ENCODE measurements at places on chromosomes 3 and 15.
A peak's percentile ranks its signal among the peaks of the same experiment; 100 is the strongest.

DNA sequence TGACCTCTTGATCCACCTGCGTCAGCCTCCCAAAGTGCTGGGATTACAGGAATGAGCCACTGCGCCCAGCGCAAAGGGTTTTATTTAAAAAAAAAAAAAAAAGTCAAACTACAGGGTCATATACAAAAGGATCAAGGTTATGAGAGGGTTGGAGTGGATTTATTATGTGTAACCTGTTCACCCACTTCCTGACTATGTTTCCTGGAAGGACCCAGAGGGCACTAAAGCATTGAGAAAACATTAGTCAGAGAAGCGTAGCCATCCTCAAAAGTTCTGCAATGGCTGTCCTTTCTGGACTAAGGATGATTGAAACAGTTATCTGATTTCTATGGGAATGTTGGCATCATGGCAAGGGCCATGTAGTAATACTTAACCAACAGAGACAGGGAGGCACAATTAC is 7.3 kb upstream of the SCAPER start:
- DNase-seq: no peak

DNA sequence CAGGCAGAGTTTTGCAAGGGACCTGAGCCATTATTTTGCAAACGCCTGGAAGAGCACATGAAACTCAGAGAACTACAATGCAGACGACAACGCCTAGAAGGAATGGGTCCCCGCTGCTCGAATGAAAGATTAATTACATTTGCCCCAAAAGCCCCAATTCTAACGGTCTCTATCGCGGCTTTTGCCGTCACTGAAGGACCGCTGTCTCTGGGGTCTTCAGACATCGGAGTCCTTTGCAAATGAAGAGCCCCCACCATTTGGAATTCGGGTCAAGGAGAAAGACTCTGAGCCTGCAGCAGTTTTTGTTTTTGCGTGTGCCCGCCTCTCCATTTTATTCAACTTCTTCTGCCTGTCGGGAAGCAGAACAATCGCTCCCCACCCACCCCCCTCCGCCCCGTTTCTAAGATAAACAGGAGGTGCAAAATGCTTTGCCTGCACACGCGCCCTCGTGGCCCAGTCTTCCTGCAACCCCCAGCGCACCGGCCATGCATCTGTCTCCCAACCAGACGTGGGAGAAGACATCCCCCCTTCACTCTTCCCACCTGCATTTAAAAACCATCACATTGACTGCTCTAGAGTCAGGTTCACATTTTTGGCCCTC is 13.5 kb downstream of the SOX2 start:
- no peak for DNase-seq

- peak; percentile 93 for DNase-seq
Measured at GRCh38 chr3:134364061-134364935, 9.9 kb downstream of the AMOTL2 start.

- DNase-seq: no peak
Measured at GRCh38 chr15:65006876-65007275, 17.2 kb upstream of the SPG21 start.

- DNase-seq: no peak
Measured at GRCh38 chr3:127386490-127386889, 98.6 kb upstream of the PRR20G start.

DNA sequence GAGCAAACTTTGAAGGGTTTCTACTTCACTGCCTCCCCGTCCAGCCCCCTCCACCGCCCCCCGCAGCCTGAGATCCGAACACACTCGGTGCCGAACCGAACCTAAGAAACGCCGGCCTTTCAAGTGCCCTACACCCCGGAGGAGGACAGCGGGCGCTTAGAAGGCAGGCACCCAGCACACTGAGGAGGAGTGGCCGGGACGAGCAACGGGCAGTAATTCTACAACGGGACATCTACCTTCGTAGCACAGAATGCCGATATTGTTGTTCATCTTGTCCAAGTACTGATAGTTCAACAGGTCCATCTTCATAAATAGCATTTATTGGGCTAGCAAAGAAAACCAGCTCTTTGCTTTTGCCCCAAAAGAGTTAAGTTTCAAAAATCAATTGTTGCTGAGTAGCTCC is 513 bp downstream of the VGLL4 start:
- DNase-seq: no peak

GRCh38 chr15:39504808-39505207 is 76.1 kb upstream of the THBS1 start:
- peak; percentile 29 for DNase-seq

GRCh38 chr3:139122221-139122581 is 77.5 kb upstream of the PRR23C start:
- DNase-seq: no peak

GRCh38 chr3:29493109-29493508 is 212.2 kb downstream of the RBMS3 start:
- no peak for DNase-seq

- DNase-seq: no peak
Measured at GRCh38 chr15:91578511-91578910, 275.0 kb upstream of the SLCO3A1 start.

DNA sequence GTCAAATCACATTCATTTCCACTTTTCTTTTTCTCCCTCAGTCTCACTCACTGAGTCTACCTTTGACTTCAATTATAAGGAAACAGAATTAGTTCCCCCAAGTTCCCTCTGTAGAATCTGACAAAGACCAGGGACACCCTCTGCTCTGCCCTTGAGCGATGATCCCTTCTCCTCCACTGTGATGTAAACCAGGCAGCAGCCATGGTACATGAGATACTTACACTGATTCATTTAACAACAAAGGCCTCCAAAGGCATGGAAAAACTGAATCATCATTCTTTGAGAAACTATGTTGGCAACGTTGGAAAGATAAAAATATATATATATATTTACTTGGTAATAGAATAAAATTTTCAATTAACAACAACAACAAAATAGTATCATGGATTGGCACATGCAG is 84.1 kb downstream of the P3H2 start:
- DNase-seq: peak; percentile 45

DNA sequence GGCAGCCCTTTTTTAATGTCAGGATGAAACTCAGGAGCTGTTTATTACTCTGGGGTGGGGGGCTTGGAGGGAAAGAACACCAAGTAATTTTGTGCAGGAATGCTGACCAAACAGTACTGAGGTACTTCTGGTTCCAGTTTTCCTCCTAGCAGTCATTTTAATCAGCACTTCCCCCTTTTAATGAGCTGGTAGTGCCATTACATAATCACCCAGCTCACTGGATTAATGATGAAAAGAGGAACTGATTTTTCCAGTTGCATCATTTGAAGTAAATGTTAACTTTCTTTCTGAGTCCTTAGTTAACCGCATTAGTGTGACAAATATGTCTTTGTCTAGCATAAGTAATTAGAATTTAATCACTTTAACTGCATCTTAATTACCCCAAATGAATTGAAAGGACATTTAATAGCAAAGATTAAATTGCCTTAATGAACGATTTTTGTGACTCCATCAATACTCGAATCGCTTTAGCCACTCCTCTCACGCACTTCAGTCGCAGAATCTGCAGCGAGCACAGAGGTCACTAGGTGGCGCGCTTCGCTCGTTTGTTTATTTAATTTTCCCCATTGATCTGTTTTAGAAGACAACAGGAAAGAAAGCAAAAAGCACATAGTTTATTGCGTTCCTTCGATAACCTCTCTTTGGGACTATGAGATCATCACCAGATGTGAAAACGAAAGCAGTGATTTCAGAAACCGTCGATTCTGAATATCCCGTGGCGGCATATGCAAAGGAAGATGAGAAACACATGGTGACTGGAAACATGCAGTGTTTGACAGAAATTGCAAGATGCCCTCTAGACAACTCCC is 9.8 kb downstream of the ONECUT1 start:
- DNase-seq: peak; percentile 11

GRCh38 chr15:52483707-52484106 is 45.0 kb downstream of the MYO5A start:
- DNase-seq: no peak

GRCh38 chr3:124876401-124876878 is 10.7 kb downstream of the ITGB5 start:
- DNase-seq: no peak

GRCh38 chr3:22013641-22014040 is 262.6 kb upstream of the ZNF385D start:
- no peak for DNase-seq

- DNase-seq: no peak
Measured at GRCh38 chr3:194974468-194975135, 288.9 kb downstream of the FAM43A start.

DNA sequence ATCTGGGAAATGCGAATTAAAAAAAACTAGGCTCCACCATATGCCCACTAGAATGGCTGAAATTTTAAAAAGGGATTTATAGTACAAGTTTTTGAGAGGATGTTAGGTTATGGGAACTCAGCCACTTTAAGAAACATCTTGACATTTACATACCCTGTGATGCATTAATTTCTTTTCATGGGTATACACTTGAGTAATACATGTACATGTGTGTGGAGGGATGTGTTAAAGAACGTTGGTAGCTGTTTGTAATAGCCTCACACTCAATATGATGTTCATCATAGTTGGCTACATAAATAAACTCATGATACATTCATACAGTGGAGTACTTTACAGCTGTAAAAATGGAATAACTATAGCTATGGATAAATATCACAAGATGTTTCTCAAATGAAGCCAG is 40.9 kb downstream of the MEF2A start:
- no peak for DNase-seq

- DNase-seq: no peak
Measured at GRCh38 chr3:195066441-195066841, 204.5 kb downstream of the XXYLT1 start.

DNA sequence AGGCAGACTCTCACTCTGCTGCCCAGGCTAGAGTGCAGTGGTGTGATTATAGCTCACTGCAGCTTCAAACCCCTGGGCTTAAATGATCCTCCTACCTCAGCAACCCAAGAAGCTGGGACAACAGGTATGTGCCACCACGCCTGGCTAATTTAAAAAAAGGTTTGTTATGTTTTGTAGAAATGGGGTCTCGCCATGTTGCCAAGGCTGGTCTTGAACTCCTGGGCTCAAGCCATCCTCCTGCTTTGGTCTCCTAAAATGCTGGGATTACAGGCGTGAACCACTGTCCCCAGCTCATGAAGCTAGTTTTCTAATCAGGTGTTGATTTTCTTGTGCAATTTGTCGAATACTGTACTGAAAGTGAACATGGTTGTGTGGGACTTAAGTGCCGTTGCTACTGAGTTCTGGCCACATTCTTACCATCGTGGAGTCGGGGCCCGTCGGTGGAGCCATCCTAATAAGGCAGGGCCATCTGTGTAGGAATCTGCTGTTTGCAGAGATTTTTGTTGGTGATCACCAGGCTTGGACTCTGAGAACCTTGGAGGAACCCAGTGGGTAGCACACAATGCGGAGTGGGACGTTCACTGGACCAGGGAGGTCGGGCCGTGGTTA is 193.2 kb downstream of the GOLGA6L6 start:
- DNase-seq: no peak

DNA sequence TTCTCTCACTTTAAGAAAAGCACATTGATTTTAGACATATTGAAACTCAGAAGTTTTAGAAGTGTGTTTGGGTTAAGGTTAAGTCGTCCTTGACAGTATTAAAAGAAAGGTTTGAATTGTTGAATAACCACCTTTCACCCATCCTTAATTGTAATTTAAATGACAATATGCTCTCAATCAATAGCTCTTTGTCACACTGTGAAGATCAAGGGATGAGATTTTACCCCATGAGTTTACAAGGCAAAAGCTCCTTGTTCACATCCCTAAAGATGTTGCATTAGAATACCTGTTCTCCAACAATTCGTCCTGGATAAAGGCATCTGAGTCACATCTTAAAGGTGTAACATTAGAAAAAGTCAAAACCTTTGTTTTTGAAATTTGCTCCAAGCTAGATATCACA is 220.4 kb upstream of the MDFIC2 start:
- DNase-seq: no peak

DNA sequence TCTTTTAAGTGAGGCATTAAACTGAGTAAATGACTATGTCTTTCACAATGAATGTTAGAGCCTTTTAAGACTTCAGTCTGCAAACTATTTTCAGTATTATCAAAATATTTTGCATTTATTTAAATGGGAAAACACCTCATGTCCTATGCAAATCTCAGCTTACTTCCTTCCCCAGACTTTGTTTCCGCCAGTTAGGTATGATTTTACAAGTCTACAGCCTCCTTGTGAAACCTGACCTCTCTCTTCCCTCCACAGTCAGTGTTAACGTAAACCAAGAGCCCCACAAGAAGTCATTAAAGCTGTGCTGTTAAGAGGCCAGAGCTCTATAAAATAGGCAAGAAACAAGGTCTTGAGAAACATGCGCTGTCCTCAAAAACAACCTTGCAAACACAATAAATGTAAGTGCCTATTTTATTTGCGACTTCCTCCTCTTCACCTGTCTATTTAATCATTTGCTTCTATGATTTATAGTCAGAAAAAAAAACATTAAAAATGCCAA is 48.3 kb downstream of the PRTG start:
- DNase-seq: no peak

DNA sequence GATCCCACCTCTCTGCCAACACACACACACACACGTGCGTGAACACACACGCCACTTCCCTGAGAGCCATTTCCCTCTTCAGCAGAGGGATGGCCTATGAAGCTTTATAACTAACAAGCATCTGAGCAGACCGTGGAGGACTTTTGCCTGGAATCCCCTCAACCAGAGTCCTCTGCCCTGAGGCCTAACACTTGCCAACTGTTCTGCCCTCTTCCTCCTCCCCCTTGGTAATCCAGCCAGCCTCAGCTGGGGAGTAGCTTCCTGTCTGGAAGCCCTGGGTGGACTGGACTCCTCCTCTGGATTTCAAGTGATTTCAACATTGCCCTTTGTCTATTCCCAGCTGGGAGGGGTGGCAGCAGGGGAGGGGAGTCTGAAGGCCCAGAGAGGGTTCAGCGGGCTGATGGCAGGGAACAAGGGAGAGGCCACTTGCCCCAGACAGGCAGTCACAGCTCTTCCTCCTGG is 68.4 kb upstream of the HACD2 start:
- peak; percentile 79 for DNase-seq

GRCh38 chr3:183907176-183907575 is 22.5 kb upstream of the PARL start:
- no peak for DNase-seq

DNA sequence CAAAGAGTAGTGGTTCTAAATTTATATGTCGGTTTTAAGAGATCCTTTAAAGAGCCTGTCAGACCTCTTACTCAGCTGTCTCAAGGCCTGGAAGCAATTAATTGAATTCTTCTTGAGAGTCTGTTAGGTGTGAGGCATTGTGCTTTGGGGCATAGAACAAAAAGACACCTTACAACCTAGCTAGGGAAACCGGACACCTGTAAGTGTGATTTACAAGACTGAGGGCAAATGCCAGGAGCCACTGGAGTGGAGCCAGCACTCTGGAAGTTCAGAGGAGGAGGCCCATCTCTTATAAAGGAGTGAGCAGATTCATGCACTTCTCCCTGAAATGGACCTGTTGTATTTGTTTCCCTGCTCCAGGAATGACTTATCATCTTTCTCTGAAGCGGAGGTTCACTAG is 97.7 kb upstream of the NUDT16 start:
- no peak for DNase-seq

- no peak for DNase-seq
Measured at GRCh38 chr3:260898-261297, 64.3 kb downstream of the CHL1 start.

DNA sequence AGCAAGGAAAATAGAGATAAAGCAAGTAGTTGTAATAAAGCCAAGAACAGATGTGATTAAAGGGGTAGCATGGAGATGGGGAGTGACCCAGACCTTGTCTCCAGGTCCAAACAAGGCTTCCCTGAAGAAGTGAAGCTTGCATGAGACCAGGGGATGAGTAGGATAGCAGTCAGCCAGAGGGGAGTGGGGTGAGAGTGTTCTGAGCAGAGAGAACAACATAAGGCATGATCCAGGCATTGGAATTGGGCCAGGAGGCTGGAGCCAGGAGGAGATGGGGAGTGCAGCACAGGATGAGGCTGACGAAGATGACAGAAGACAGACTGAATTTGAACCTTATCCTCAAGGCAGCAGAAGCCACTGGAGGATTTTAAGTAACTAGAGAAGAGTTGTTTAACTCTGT is 7.2 kb downstream of the TMOD2 start:
- no peak for DNase-seq
